Activated T-cell treated with anti-CD3 and anti-CD28 coated beads, Interleukin-2, amount 50 U/mL, for 48 hours (primary cell): ENCODE measurements at places on chromosomes 12 and 14.

- DNase-seq = no peak
These were observed 10.8 kb downstream of the ITGA7 start for GRCh38 chr12:55696796-55697462.

GRCh38 chr14:100448376-100448775, 125.2 kb downstream of the SLC25A47 start:
- no peak for DNase-seq

DNA sequence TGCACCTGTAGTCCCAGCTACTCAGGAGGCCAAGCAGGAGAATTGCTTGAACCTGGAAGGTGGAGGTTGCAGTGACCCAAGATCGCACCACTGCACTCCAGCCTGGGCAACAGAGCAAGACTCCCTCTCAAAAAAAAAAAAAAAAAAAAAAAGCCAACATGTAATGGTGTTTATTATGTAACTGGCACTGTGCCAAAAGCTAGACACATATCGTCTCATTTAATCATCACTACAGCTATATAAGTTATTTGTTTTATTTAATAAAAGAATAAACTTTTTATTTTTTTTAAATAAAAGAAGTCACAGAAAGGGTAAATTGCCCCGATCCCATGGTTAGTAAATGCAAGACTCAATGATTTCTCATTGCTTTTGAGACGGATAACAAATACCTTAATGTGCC, 76.9 kb downstream of the PTCSC3 start:
- DNase-seq = no peak

- no peak for DNase-seq
These were observed 63.3 kb upstream of the PRKD1 start for GRCh38 chr14:29990993-29991392.
